ENCODE measurements at places on chromosomes 6 and 20.

- no peak for DNase-seq
Observed at GRCh38 chr6:144162977-144163376, 12.7 kb downstream of the STX11 start.

DNA sequence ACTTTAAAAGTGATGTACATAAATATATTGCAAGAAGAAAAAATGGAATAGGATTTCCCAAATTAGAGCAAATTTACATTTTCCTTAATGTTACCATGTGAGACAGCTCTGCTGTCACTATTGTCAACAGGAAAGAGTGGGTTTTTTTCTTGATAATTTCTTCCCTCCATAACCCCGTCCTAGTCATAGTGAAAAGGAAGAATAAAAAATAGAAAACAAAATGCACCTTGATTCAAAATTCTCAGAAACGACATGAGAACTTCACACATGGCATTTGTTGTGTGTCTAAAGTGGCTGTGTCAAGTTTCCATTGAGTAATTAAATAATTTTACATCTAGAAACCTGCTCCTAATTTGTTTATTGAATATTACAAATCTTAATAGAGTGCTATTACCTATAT lies 945.2 kb upstream of the SLC35B3 start:
- no peak for DNase-seq

- no peak for DNase-seq
Observed at GRCh38 chr6:125792680-125793079, 1.9 kb downstream of the NCOA7 start.

DNA sequence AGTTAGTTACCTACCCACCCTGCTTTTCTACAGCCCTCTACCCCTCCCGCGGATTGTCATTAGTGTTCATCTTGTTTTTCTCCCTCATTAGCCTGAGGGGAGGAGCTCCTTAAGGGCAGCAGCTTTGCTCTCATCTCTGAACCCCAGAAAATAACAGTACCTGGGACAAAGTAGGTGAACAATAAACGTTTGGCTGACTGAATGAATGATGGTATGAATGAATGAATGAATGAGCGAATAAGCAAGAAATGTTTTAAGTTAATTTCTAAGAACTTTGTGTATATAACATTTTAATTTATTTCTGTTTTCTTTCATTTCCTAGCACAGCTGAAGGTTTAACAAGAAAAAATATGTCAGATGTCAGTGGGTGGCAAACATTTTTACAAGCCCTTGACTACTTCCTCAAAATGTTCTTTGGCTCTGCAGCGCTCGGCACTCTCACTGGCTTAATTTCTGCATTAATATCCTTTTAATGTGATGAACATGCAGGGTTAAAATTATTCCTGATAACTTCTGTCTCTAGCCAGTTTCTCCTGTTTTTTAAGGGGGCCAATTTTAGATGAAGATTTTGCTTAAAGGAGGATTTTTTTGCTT lies 50.1 kb downstream of the SLC9A8 start:
- no peak for DNase-seq

GRCh38 chr20:47664744-47665143 lies 120.5 kb downstream of the SULF2 start:
- DNase-seq: no peak

GRCh38 chr6:167121335-167121841 lies 1.5 kb upstream of the CCR6 start:
- DNase-seq: no peak

DNA sequence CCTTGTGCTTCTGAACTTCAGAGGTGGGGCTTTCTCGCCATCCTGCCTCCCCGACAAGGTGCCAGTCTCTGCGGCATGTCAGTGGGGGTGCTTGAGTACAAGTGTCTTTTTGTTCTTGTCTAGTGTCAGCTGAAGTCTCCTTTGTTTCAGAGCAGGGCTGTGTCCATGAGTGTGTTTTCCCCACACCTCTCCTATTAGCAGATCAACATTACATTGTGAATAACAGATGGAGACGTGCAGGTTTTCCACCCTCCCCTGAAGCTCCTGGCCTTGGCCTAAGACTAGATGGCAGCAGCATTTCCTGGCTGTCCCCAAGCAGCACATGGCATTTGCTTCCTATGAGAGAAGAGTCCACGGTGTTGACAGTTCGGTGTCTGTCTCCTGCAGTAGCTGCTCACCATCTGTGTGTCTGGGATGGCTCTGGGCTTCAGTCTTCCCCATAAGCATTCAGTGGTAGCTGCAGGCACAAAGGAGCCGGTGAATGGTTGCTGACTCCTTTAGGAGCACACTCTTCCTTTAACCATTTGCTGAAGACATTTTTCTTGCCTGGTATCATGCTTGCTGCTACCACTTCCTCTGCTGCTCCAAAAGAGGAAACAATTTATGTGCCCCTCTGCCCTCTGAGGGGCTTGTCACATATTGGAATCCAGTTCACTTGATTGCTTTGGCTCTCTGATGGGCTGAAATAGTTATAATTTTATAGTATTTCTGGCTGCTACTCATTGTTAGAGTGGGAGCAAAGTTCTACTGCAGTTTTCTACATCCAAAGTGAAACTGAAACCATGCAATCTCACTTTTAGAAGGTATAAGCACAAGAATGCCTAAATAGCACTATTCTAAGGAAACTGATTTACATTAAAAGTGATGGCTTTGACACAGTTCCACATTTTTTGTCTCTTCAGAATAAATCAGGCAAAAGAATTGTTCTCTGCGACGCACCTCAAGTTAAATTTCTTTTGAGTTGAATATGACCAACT lies 913.0 kb downstream of the C6orf118 start:
- no peak for DNase-seq

- DNase-seq: no peak
Observed at GRCh38 chr6:167547751-167548150, 222.9 kb downstream of the TTLL2 start.

GRCh38 chr20:37866051-37866450 lies 36.9 kb upstream of the VSTM2L start:
- no peak for DNase-seq
